ENCODE measurements at places on chromosomes 2 and 18.

DNA sequence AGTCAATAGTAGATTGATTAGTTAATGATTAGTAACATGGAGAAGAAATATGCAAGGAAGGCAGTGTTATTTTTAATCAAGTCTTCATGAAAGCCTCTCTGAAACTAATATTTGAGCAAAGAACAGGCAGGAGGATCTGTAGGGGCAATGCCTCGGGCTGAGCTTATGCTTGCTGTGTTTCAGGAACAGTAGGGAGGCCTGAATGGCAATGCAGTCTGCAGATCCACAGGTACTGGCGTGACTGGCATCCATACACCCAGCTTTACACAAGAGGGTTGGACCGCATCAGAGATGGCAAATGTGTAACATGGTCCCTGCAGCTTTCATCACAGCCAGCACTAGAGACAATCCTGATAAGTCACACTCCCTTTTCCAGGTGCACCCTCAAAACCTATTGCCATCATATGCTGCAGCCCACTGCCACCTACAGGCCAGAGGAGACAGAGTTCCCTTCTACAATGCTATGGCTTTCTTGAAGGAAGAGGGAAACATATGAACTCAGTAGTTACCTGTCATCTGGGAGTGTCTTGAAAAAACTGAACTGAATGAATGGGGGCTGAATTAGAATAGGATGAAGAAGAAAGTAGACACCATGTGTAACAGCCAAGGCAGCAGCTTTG is 582.4 kb upstream of the RAB6C start:
- DNase-seq, result no peak

- no peak for DNase-seq
Measured at GRCh38 chr2:189232759-189233406, 53.3 kb upstream of the COL5A2 start.

DNA sequence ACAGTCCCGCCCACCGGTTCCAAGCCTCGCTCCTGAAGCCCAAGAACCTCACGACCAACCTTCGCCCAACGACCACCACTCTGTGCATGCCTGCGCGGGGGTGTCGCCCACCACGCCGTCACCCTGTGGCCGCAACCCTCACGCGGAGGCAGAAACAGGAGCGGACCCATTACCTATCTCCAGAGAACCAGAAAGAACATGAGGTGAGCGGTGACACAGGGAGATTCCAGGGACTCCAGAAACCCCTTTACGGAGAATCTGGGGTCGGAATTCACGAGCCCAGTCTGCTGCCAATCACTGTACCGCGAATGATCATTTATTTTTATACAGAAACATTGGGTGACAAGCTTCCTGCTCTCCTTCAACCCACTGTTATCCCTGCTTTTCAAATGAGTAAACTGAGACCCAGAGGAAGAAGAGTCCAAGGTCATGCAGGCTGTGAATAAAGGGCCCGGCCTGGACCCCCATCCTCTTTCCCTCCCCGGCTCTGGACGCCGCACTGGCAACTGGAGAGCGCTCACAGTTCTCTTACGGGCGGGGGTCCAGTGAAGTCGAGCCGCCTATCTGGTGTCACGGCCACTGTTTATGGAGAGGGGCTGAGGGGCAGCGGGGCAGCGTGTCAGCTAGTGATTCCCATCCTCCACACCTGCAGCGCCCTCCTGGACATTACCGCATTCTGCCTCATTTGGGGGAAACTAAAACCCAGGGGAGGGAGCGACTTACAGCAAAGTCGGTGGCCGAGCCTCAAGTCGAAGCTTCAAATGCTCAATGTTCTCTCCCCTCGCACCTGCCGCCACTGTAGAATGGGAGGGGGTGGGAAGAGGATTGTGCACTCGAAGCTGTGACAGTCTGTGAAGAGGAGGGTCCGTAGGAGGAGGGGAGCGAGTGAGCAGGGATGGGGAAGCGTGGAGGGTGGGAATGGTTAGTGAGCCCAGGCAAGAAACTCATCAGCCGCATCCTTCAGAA is 723 bp upstream of the SLC30A3 start:
- DNase-seq, result no peak

- DNase-seq, result no peak
Measured at GRCh38 chr2:177541258-177541991, 148.9 kb downstream of the AGPS start.

DNA sequence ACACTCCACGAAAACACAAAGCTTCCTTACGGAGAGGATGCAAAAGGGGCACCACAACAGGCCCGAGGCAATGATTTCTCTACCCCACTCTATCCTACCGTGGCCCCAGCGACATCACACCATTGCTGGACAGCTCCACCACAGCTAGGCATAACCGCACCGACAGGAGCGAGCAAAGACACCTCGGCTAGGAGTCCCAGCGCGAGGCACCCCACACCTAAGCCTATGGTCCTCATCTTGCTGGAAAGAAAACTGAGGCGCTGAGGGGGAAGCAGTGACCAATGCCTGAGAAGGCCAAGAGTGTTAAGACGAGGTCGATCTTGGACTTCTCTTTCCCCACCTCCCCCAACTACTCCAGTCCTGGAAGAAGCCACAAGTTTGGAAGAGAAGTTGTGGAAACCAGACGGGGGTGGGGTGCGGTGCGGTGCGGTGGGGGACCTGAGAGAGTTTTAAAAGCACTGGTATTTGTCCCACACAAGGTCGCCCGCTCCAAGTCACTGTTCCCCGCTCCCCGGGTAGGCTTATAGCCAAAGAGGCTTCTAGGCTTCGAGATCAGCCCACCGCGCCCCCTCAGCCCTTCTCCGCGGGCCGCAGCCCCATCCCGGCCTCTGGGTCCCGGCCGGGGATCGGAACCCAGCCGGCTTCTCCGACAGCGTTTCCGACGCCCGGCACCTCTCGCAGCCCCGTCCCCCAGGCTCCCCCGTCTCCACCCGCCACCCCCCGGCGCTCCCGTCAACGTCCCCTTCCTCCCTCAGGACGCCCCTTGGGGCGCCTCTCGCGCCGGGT is 766 bp downstream of the PDE6D start:
- DNase-seq, result no peak

DNA sequence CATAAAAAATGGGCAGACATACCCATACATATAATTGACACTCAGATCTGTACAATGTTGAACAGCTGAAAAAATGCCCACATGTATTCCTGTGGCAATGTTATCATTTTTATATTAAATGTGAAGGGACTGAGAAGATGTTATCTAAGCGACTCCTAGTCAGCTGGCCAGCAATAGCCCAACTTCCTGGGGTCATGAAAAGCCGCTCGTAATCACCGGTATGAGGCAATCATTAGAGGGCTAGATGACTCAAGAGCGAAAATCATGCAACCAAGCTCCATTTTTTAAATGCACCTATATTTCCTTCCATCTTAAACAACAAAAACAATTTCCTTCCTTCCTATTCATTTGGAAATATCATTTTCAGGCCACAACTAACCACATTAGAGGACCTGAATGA is 274.6 kb upstream of the CCDC68 start:
- no peak for DNase-seq

- DNase-seq, result no peak
Measured at GRCh38 chr2:159098361-159098760, 129.9 kb downstream of the TANC1 start.
